NCI-H226 (cell line): ENCODE measurements at places on chromosomes 1 and 21.

GRCh38 chr1:34925730-34926129 is 3.7 kb downstream of the DLGAP3 start:
- DNase-seq = no peak

DNA sequence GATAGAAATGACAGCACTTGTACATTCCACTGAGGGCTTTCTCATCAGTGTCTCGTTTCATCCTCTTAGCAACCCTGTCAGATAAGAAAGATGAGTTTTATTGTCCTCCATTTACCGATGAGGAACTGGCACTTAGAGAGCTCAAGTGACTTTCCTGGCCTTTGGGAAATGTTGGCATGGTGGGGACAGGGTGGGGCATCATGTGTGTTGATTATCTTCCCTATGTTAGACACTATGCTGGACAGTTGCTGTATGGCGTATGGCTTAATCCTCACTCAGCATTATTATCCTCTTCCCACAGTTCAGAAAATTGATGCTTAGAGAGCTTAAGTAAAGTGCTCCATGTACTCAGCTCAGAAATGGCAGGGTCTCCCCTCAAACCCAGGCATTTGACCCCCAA is 163.2 kb downstream of the CAMTA1 start:
- no peak for DNase-seq

- DNase-seq = no peak
These were observed 207 bp upstream of the SVBP start for GRCh38 chr1:42817440-42817767.

- no peak for DNase-seq
These were observed 18.1 kb downstream of the CAMTA1 start for GRCh38 chr1:6803357-6803756.

- no peak for DNase-seq
These were observed 187.2 kb downstream of the PCP4 start for GRCh38 chr21:40054403-40054802.

GRCh38 chr1:73914951-73915350 is 283.0 kb downstream of the LRRIQ3 start:
- DNase-seq = no peak

GRCh38 chr1:44805311-44806024 is 1.7 kb downstream of the DYNLT4 start:
- DNase-seq = no peak
